GM13977 (cell line): ENCODE measurements at places on chromosomes 6 and 20.
A peak's percentile ranks its signal among the peaks of the same experiment; 100 is the strongest.

DNA sequence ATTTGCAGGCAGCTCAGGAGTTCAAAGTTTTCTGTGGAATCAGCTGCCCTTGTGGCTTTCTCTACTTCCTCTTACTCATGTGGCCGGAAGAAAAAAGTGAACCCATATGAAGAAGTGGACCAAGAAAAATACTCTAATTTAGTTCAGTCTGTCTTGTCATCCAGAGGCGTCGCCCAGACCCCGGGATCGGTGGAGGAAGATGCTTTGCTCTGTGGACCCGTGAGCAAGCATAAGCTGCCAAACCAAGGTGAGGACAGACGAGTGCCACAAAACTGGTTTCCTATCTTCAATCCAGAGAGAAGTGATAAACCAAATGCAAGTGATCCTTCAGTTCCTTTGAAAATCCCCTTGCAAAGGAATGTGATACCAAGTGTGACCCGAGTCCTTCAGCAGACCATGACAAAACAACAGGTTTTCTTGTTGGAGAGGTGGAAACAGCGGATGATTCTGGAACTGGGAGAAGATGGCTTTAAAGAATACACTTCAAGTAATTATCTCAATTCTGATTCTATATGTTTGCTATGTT is 1.1 kb downstream of the MGME1 start:
- DNase-seq, result peak; percentile 63

DNA sequence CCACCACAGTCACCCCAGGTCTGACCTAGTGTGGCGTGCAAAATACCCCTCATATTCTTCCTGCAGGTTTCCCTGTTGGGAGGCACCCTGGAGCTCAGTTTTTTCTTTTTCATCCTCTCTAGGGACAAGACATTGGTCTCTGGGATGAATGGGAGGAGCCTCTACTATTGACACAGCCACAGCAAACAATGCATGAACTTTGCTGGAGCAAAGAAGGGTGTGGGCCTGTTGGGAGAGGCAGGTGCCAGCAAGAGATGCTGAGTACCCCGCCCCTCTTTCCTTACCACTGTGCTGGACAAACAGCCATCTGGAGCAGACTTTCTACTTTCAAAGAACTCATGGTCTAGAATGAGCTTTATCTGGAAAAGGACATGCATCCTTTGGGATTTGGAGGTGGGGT is 10.1 kb downstream of the TGM3 start:
- DNase-seq, result no peak

GRCh38 chr20:17287998-17288397 is 61.2 kb downstream of the PCSK2 start:
- DNase-seq, result no peak

- DNase-seq, result no peak
These were observed 64.9 kb downstream of the SLC23A2 start for GRCh38 chr20:4936392-4936850.

- DNase-seq, result no peak
These were observed 15.2 kb upstream of the ARFGEF2 start for GRCh38 chr20:48906221-48906877.

- no peak for DNase-seq
These were observed 89.9 kb upstream of the NEDD9 start for GRCh38 chr6:11322252-11322885.

GRCh38 chr6:41785689-41786450 is 1.6 kb upstream of the TOMM6 start:
- DNase-seq, result no peak

DNA sequence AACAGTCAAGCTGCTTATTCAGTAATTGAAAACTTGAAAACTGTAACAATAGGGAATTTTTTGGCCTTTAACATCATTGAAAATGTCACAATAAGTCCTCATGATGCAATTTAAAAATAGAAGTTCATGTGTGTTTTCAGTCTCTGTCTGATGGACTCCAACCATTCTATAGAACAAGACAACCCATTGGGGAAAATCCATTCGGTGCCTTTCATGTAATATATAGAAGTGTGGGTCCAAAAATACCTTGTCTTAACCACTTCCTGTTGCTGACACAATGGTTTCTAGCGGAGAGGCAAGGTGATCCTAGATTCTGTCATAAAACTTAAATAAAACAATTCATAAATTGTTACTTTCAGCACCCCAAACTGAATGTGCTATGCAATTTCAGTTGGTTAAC is 1131.3 kb upstream of the MAP3K7 start:
- DNase-seq, result peak; percentile 10

DNA sequence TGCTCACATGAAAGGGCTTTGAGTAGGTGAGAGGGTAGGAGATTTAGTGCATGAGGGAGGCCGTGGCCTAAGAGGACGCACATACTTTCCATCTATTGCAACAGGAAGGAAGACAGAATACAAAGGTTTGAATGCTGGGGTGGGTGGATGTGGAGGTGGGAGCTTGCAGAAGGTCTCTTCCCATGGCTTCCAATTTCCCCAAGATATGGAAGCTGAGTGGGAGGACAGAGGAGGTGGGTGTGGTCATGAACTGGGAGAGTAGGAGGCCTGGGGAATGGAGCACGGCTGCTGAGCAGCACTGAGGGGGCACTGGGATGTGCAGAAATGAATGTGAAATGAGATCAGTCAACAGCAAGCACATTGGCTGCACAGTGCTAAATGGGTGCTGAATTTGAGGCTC is 70.3 kb downstream of the SCML4 start:
- DNase-seq, result no peak

DNA sequence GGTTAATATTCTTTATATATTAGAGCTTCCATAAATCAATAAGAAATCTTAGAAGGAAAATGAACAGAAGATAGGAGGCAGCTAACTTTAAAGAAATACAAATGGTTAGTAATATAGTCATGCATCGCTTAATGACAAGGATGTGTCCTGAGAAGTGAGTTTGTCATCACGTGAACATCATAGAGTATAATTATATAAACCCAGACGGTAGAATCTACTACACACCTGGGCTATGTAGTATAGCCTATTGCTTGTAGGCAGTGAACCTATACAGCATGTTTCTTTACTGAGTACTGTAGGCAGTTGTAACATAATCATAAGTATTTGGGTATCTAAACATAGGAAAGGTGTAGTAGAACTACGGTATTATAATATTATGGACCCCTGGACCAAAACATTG is 14.3 kb downstream of the TBPL1 start:
- DNase-seq, result no peak

DNA sequence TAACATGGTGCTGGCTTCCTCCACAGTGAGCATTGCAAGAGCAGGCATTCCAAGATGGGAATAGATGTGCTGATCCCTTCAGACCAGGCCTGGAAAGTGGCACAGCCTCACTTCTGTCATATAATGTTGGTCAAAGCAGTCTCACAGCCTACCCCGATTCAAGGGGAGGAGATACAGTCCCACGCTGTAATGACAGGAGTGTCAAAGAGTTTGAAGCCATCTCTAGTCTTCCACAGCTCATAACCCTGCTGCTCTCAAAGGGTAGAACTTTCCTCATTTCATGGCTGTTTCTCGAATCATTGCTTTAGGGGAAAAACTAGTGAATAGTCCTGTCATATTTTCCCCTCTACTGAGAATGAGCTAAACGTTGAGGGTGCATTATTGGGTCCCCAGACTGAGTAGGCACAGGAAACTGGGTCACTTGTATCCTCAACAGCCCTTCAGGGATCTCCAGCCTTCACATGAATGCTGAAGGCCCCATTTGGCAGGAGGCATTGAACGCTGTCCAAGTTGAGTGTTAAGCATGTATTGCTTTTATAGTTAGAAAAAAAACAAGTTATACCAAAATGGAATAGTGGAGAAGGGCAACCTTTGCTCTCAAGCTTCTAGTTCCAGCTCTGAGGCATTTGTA is 27.3 kb downstream of the DTD1 start:
- DNase-seq, result no peak

DNA sequence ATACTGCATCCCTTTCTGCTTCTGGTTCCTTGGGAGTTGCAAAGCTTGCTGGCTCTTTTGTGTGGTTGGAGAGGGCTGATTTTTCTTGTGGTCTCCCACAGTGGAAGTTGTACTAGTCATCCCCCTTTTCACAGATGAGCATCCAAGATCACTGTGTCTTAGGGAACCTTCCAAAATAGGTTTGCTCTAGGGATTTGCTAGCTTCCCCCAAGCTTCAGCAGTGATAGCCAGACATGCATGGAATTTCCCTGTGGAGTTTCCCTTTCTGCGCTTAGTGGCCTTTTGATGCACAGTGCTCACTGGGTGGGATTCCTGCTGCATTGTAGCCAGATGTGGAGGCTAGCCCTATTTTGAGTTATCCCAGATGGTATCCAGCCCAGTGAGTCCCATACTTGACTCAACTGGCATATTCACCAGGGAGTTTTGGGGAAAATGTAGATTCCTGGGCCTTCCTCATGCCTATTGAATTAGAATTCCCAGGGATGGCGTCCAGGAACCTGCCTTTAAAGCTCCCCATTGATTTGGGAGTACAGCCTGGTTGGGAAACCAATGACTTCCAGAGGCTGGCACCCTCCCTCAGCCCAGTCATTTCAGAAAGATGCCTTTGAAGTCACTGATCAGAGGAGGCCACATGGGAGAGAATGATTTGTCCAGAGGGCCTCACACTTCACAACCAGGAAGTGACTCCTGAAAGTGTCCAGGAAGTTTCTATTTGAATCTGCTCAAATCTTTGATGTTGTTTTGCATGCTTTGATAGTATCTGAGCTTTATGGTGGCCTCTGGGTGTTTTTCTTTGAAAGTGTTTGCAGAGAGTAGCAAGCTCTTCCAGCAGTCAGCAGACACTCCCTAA is 25.9 kb downstream of the PPARD start:
- DNase-seq, result peak; percentile 61

DNA sequence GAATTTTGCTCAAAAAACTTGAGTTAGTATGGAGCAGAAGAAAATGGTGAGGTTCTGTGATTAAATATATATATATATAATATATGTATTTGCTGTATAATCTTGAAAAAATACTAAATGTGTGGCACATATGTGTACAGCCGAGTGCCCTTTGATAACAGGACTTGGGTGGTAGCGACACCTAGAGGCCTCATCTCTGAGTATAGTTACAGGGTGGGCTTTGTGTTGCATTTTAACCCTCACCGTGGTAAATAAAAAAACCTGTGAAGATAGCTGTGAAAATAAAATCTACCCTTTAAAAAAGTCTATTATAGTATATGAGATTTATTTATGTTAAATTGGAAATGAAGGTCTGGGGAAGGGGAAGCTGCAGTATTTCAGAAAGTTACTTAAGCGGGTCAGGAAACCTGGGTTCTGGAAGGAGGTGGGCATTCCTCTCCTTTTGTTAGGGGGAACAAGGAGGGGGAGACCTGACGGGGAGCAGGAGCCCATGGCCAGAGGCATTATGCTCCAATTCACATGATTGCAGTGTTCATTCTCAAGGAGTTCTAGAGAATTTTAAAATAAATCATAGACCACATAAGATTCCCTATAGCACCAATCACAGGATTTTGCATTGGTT is 82.7 kb downstream of the SH3BGRL2 start:
- DNase-seq, result peak; percentile 17
